ENCODE measurements at places on chromosomes 7 and 10.

- no peak for DNase-seq
These were observed 739.7 kb downstream of the PARD3 start for GRCh38 chr10:34075254-34075926.

DNA sequence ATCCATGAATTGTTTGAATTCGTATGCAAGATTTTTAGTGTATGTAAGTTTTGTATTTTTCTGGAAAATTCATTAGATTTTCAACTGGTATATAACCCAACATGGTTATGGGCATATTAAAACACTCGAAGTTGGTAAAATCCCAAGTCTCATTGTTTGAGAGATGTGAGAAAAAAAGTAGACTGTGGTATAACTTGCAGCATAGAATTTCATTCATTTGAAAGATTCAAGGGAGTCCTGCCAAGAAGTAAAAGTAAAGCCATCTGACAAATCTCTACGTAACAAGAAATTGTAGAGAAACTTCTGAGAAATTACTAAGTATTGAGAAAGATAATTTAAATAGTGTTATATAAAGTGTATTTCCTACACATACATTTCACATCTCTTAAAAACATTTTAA is 40.2 kb downstream of the SEMA3E start:
- DNase-seq, result no peak

DNA sequence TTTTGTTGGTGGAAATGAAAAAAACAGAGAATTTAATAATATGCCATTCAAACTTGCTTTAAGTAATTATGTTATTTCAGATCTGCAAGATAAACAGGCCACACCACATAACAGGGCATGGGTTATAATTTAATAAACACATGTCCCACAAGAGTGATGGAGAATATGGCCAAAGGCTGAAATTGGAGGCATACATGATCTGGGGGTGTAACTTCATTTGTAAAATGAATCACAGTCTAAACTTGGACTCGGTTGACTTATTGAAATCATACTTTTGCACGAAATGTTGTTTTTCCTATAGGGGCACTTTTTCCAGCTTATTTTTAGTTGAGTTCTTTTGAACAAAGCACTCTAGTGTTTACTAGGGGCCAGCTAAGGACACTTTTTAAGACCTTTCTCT is 151.6 kb downstream of the TMEM26 start:
- DNase-seq, result no peak

DNA sequence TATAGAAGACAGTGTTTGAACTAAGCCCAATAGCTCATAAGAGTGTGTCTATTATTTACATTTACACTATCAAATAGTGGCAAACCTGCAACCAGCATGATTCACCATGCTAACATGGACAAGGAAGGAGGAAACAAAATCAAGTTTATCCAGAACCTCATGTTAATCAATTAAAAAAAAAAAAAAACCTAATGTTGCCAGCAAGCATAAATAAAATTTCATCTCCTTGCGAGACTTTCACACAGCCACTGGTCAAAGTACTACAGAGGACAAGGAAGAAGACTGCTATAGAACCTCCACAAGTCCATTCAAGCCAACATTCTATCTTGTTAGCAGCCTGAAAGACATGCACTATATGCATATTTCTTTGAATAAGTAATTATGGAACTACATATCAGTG is 9.7 kb downstream of the TM9SF3 start:
- DNase-seq, result no peak

GRCh38 chr7:69825113-69825972 is 227.1 kb downstream of the AUTS2 start:
- DNase-seq, result no peak

DNA sequence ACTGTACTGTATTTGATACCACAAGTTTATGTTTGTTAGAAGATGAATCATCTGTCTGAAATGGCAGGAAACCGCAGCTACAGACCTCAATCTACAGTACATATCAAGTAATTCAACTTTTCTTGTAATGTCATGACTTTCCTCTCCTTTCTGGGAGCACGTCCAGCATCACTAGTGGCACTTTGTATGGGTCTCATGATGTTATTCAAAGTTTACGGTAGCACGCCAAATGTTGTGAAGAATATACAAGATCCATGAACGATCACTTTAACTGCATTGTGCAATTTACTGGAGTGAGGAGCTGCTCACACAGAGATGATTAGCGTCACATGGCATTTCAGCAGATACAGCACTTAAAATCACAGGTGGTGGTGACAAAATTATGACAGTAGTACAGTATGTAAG is 257.8 kb upstream of the GNAI1 start:
- no peak for DNase-seq

DNA sequence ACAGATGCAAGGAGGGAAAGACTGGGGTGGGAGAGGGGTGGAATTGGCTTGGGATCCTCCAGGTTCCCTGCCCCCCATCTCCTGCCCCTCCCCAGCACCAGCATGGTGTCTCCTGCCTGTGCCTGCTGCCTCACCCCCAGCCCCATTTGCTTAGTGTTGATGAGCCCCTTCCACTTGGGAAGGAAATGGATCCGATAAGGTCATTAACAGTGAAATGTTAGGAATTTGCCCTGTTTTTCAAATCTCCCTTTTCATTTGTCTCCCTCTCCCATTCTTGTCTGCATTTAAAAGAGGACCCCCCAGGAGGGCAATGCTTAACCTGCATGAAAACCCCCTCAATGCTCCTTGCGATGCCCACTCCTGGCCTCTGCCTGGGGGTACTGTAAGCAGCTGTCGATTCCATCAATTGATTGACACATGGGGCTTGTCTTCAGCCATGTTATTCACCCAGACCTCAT is 51.5 kb downstream of the HK1 start:
- no peak for DNase-seq

DNA sequence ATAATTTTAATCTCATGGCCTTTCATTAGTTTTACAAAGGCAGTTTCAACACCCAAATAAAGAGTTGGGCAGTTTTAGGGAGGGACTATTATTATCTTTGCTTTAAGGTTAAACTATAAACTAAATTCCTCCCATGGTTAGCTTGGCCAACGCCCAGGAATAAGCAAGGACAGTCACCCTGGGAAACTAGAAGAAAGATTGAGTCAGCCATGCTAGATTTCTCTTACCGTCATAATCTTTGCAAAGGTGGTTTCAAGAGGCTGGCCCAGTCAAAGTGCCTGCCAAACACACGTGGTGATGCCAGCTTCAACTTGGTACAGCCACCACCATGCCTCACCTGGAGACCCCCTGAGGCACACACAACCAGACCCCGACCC is 317.4 kb upstream of the SP8 start:
- DNase-seq, result no peak

DNA sequence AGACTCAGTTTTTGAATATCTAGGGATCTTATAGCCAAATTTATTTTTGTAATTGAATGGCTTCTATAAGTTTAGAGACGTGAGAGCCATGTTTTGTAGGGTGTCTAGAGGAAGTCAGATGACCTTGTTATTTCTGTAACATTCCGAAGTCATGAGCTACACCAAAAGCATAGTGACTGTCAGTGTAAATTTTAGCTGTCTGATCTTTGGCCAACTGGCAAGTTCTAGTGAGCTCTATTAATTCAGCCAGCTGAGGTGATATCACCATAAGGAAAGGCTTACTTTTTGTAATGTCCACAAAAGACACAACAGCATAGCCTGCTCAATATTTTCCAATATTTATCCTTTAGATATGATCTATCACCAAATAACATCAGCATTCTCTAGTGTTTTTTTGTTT is 9.9 kb upstream of the NT5C3A start:
- DNase-seq, result no peak

- DNase-seq, result no peak
These were observed 51.1 kb downstream of the CPEB3 start for GRCh38 chr10:92239600-92240288.

- no peak for DNase-seq
These were observed 312.4 kb upstream of the CACNA2D1 start for GRCh38 chr7:82755705-82756551.

DNA sequence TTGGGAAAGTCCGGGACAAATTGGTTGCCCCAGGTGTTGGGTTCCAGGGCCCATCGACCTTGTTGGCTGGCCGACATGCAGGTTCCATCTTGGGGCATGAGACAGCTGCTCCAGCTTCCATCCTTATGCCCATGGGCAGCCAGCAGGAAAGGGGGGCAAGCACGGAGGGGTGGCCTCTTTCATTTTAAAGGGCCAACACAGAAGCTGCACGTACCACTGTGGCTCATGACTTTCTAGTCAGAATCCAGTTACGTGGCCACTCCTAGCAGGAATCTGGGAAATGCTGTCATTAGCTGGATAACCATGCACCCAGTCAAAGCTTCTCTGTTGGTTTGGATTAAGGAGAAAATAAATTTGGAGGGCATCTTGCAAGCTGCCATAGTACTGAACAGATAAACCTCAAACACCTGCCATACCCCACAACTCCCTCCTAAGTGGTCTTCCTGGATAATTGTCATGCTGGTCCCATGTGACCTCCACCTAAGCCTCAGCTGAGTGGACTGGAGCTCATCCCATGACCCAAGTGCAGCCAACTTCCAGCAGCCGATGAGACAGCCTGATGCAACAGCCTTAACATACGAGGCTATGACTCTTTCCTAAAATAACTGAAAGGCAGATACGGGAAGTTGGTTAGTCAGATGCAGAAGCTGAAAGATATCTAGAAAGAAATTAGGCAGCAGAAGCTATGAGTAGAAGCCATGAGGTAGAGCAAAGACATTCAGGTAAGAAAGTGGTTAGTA is 21.4 kb upstream of the GSDME start:
- DNase-seq, result no peak

- no peak for DNase-seq
These were observed 91.3 kb downstream of the DYNC1I1 start for GRCh38 chr7:95863623-95864022.

GRCh38 chr10:104591441-104591840 is 49.6 kb upstream of the SORCS3 start:
- no peak for DNase-seq

GRCh38 chr10:127090138-127090537 is 106.3 kb downstream of the INSYN2A start:
- no peak for DNase-seq

DNA sequence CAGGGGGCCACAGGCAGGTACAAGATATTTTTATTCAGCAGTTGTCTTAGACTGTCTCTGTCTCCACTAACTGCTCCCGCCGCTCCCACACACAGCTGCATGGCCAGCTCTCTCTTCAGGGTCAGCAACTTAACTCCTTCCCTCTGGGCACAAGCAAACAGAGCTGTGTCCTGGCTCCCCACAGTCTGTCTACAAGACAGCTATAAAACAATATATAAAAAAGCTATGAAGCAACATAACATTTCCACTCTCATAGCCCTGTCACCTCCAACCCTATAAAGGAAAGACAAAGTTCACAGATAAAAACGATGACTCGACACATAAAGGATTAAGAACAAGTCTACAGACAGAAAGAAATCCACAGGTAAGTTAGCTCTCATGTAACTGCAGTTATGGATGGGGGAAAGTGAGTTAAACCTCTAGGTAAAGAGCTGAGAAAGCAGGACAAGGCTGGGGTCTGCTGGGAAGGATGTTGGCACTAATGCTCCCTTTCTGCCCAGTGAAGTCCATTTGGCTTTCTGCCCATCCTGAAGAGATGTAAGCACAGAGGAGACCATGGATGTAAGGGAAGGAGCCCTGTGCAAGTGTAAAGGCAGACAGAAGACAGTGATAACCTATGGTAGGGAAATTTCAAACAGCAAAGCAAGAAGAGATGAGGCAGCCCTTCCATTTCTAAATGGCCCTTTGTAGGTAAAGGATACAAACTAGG is 27.0 kb downstream of the RAPGEF5 start:
- DNase-seq, result no peak

GRCh38 chr7:24755541-24756407 is 1.5 kb downstream of the GSDME start:
- no peak for DNase-seq

GRCh38 chr7:7756577-7756976 is 38.2 kb upstream of the RPA3 start:
- no peak for DNase-seq

DNA sequence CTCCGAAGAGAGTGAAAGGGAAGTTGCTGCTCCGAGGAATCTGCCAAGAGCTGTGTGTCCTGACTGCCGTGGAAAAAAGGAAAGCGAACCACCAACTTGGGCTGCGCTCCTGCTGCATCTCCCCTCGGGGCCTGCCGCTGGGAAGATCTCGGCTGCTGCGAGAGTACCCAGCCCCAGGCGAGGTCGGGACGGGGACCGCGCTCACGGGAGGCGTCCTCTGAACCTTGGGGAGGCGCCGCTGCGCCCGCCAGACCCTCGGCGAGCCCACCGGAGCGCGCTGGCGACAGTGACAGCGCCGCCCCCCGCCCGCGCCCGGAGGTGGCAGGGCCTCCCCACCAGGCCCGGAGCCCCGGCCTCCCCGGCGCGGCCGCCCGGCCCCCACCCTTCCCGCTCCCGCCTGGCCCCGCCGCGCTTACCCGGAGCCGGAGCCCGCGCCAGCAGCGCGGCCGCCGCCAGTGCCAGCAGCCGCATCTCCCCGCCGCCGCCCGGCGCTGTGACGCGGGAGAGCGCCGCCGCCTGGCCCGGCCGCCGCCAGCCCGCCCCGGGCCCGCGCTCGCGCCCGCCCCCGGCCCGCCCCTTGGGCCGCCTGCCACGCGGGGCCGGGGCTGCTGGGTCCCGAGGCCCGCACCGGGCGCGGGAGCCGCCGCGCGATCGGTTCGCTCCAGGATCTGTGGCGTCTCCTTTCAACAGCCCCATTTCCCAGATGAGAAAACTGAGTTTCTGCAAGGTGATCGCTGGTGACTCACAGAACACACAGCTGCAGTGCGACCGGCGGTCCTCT is at the start of gene VSTM4:
Gene VSTM4 (minus strand): TSS at position 508 of the 781 bp plus-strand sequence. CDS start 37 bp downstream, at position 471.
- DNase-seq, result no peak

GRCh38 chr10:123804716-123805115 is 86.9 kb downstream of the CPXM2 start:
- DNase-seq, result no peak

DNA sequence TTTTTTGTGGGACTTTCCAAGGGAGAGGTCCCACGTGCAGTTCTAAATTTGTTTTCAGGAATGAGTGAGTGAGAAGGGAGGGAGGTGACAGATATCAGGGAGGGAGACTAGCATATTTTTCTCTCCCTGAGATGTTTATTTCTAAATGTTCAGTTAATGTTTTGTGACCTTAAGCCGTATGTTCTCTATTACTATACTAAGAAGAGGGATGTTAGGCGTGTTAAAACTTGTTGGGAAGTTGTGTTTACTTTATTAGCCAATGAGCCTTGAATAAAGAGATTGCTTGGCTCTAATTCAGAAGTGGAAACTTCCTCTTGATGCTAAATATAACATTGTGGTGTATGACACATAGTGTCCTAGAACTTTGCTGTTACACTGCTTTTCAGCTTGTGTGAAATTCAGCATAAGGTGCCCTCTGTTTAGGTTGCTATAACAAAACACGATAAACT is 37.3 kb downstream of the DNAH11 start:
- no peak for DNase-seq

- no peak for DNase-seq
These were observed 74.5 kb upstream of the VKORC1L1 start for GRCh38 chr7:65798111-65799075.

DNA sequence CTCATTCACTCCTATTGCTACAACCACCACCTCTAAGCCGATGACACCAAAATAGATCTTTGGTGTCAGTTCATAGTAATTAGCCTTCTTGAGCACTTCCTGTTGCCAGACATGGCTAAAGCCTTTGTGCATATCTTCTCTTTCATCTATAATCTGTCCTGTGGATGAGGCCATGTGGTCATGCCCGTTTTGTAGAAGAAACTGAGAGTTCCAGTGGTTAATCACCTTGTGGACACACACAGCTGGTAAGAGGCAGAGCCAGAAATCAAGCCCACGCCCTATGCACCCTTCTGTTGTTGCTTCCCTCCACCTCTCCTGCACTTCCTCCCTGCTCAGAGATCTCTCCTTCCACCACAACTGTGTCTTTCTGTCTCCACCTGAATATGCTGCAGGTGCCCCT is 285.1 kb upstream of the PFKP start:
- DNase-seq, result no peak

Data from activated CD8-positive, alpha-beta memory T cell treated with anti-CD3 and anti-CD28 coated beads for 1 hour (primary cell).